Putamen (tissue), 1 donor: ENCODE measurements at places on chromosomes 13 and 19.

DNA sequence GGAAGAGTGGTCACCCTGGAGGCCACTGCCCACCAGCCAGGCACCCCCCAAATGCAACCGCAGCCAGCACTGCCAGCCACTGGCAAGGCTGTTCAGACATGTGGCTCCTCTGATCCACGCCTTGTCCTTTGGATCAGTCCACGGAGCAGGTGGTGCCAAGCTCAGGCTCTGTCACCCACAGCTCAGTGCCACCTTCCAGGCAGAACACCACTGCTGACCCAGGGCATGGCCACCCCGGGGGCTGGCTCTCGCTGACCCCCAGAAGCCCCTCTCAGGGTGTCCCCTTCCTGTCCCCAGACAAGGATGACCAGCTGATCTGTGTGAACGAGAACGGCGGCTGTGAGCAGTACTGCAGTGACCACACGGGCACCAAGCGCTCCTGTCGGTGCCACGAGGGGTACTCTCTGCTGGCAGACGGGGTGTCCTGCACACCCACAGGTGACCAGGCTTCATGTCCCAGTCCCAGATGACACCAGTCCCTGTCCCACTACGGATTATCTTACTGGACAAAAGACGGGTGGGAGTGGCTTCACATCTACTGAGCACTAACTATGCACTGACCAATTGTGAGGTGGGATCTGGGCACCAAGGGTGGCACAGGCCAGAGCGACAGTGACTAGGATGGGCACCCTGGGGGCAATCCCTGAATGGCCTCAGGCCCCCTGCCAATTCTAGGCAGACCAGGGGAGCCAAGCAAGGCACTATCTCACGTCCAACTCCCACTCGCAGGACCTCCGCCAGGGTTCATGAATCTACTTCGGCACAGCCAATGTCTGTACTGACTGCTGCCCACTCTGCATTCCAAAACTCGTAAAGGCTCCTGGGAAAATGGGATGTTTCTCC lies 7.0 kb upstream of the F10 start:
- no peak for DNase-seq

DNA sequence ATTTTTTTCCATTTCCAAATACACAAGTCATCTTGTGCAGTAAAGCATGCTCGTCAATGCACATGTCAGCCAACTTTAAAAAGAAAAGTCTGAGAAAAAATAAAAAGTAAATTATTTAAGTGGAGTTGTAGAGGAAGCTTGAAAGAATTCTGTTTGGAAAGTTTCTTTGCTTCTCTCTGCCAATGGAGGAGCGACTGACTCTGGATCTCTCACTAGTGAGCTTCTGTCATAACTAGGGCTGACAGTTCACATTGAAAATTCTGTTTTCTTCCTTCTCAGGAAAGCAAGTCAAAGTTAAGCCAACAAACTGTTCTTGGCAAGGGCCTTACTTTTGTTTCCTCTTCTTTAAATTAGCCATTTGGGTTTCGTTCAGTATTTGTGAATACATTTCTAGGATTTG lies 298.2 kb downstream of the POU4F1 start:
- no peak for DNase-seq

- no peak for DNase-seq
Measured at GRCh38 chr19:9862938-9863337, 27.8 kb downstream of the PIN1 start.

DNA sequence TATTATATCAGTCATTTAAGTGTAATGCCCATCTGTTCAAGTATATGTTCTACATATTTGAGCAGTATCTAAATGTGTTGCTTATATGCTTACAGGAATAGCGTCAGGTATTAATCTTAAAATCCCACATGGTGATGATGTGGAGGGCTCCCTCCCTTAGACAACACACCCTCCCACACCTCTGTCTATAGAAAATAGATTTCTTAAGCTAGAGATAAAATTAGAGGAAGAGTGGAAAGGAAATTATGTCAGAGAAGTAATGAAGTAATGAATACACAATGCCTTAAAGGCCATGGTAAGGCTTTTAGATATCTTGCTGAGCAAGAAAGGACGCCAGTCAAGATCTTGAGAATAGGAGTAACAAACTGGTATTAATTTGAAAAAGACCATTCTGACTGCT lies 12.4 kb downstream of the ZDHHC20 start:
- DNase-seq = no peak

GRCh38 chr19:35005256-35005977 lies 5.3 kb downstream of the GRAMD1A start:
- no peak for DNase-seq

DNA sequence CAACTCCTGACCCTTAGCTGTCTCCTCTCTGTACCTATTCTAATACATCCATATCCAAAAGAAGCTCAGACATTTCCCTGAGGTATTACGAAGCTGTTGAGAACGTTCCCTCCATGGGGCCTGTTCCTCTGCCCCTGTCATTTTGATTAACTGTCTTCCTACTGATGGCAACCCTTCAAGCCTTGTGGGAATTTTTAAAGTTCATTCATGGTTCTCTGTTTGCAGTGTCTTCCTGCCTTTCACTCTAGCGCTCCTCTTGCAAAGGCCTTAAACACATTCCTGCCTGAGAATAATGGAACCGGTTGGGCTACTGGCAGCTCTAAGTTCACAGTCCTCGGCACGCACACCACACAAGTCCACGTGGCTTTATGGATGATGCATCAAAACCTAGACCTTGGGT lies 66.1 kb downstream of the LHFPL6 start:
- DNase-seq = no peak

GRCh38 chr19:19342086-19343015 lies 21.7 kb downstream of the MAU2 start:
- no peak for DNase-seq

DNA sequence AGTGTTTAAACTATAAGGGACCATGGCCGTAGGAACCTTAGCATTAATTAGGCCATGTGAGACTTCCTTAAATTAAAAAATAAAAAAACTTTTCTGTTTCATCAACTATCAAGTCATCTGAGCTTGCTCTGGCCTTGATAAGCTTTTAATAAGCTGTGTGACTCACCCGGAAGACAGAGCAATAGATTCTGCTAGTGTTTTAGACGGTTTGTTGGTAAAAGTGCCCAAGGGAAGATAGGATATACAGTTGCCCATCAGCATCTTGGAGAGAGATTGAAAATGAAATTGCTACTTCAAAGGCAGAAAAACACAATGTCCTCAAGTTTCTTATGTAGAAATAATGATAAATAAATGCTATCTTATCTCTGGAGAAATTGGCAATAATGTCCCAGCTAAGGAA lies 31.2 kb upstream of the RCBTB2 start:
- no peak for DNase-seq

DNA sequence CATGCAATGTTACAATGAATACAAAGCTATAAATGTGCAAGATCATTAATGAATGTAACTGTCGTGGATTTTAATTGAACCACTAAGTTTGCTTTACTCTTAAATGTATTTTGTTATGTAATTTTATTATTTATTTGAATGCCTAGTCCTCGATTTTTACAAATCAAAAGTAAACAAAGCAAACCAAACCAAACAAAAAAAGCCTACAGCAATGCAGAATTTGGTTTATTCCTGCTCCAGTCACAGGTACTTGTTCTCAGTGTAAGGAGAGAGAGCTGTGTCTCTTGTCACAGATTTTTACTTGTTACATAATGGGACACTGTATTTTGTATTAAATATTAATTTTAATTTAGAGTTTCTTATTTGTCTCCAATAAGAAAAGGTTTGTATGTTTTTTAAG lies 584.3 kb upstream of the SLITRK6 start:
- DNase-seq = no peak

DNA sequence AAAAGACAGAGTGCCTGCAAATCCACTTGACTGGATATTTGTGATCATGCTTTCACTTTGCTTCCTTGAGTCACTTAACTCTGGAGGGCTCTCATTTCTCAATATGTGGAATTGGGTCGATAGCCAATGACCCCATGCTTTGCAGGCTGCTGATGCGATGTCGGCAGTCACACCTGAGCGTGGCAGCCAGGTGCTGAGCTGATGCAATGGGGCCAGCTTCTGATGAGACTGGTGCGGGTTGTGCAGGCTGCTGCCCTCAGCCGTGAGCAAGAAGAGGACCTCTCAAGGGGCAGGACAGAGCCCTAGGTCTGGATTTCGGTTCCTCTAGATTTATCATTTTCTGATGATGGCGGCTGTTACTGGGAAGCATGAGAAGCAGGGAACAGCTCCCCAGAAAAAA lies 334.1 kb downstream of the TEX29 start:
- no peak for DNase-seq

DNA sequence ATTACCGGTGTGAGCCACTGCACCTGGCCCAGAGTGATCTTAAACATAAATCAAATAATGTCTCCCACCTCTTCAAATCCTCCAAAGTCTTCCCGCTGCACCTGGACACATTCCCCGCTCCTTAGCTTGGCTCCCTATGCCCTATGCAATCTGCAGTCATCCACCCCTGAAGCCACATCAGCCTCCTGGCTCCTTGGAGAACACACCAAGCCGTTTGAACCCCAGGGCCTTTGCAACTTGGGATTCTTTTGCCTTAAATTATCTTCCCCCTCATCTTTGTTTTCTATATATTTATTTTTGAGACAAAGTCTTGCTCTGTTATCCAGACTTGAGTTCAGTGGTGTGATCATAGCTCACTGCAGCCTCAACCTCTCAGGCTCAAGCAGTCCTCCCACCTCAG lies 2.7 kb upstream of the DNAAF3 start:
- no peak for DNase-seq

- DNase-seq = no peak
Measured at GRCh38 chr19:23520441-23520840, 125.2 kb upstream of the ZNF91 start.

GRCh38 chr19:54297759-54298305 lies 15.1 kb downstream of the LILRA5 start:
- DNase-seq = no peak

DNA sequence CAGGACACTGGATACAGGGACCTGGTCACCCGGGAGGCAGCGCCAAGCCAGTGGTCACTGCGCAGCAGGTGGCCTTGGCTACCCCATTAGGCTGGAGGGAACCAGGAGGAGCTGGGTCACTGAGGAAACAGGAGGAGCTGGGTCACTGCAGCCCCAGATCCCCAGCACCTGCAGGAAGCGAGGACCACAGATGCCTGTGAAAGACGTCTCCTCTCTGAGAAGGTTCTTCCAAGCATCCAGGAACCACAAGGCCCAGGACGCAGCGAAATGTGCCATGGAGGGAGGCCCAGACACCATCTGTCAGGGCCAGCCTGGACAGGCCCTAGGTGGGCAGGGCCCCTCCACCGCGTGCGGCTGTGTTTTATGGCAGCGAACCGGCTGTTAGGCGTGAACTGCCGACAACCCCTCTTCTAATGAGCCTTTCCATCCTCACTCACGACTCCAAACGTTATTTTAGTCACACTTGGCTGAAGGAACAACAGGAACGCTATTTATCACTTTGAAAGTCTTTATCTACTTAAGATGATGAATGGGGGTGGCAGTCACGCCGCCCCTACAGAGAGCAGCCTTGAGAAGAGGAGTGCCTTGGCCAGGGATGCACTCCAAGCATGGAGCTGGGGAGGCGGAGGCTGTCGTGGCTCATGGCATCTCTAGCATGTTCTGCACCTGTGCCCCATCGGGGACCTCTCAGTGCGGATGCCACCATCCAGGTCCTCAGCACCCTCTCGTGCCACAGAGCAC lies 53.3 kb downstream of the CEBPG start:
- DNase-seq = no peak

DNA sequence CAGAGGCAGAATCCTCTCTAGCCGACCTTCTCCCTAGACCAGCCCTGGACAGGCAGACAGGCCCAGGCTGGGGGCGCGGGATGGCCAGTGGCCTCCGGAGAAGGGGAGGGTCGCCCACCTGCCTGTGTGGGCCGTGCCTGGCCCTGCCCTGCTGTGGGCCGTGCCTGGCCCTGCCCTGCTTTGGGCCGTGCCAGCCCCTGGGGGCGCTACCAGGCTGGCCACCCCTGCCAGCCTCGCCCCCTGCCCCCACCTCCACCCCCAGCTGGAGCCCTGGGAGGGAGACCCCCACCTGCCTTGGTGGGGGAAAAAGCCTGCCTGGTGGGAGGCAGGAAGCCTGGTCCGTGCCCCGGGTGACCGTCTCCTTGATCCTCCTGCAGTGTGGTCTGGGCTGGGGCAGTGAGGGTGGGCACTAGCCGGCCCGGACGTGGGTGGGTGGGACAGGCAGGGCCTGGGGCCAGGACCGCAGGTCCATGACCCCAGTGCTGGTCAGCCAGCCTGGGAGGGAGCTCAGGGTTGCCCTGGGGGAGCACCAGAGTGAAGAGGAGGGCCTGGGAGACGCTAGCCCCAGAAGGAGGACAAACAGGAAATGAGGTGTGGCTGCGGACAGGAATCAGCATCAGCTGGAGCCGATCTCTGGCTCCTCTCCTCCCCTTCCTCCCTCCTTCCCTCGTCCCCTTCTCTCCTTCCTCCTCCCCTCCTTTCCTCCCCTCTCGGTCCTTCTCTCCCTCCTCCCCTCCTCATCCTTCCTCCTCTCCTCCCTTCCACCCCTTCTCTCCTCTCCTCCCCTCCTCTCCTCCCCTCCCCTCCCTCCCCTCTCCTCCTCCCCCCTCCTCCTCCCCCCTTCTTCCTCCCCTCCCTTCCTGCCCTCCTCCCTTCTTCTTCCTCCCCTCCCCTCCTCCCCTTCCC lies 5.1 kb upstream of the MKNK2 start:
- no peak for DNase-seq

- no peak for DNase-seq
Measured at GRCh38 chr19:13989487-13989886, 16.6 kb downstream of the RFX1 start.

- DNase-seq = no peak
Measured at GRCh38 chr19:58274771-58275201, 4.0 kb upstream of the ZNF8 start.

DNA sequence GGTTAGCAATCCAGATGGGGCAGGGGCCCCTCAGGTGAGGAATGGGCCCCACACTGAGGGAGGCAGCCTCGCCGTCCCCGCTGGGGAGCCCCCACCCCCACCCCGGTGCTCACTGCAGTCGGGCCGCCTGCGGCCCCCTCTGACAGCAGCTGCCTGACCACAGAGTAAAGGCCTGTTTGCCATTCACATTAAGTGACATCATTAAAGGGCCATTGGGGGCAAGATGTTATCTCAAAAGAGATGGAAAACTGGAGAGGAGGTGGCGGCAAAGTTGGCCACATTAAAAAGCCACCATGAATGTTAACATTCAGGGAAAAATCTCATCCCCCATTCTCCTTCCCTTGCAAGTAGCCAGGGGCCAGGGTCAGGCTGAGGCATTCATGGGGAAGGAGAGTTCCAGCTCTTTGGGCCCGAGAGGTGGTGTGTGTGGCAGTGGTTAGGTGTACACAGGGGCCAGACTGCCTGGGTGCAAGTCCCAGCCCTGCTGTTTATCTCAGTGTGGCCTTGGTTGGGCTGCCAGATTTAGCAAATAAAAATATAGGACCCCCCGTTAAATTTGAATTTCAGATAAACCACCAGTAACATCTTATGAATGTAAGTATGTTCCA lies 20.9 kb downstream of the VSTM2B start:
- DNase-seq = no peak
